CD8-positive, alpha-beta T cell (primary cell): ENCODE measurements at places on chromosomes 2 and 18.

DNA sequence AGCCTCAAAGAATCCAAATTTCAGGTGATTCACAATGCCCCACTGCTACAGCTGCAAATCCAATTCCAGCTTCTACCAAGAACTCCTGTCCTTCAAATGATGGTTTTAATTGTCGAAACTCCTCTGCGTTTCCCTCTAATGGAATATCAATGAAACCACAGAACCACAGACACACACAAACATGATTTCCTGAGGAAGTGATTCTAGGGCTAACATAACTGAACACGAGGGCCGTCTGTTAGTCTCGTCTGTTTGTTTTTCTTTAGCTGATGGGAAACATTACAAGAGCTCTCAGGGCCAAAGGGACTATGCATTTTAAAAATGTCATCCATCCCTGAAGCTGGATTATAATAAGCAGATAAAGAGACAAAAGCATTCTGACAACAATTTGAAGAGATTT is 59.4 kb downstream of the RNF152 start:
- peak; percentile 8 for DNase-seq

DNA sequence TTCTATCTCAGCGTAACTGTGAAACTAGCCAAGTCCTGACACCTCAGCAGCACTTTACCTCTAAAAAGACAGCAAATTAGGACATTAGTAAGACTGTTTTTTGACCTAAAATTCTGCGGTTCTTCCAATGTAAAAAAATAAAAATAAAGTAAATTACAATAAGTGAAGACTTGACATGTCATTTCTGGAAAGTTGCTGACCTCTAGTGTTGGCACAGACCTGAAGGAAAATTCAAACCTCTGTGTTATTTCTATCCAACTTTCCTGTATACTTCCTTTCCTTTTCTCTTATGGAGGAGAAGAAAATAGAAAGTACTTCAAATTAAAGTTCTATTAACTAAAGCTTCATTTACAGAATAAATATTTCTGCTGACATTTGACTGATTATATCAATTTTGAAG is 110.6 kb downstream of the TMEM182 start:
- DNase-seq = no peak

- DNase-seq = no peak
Observed at GRCh38 chr2:106165029-106165428, 29.1 kb downstream of the UXS1 start.

GRCh38 chr2:172173174-172173706 is 70.5 kb upstream of the DLX2 start:
- no peak for DNase-seq

DNA sequence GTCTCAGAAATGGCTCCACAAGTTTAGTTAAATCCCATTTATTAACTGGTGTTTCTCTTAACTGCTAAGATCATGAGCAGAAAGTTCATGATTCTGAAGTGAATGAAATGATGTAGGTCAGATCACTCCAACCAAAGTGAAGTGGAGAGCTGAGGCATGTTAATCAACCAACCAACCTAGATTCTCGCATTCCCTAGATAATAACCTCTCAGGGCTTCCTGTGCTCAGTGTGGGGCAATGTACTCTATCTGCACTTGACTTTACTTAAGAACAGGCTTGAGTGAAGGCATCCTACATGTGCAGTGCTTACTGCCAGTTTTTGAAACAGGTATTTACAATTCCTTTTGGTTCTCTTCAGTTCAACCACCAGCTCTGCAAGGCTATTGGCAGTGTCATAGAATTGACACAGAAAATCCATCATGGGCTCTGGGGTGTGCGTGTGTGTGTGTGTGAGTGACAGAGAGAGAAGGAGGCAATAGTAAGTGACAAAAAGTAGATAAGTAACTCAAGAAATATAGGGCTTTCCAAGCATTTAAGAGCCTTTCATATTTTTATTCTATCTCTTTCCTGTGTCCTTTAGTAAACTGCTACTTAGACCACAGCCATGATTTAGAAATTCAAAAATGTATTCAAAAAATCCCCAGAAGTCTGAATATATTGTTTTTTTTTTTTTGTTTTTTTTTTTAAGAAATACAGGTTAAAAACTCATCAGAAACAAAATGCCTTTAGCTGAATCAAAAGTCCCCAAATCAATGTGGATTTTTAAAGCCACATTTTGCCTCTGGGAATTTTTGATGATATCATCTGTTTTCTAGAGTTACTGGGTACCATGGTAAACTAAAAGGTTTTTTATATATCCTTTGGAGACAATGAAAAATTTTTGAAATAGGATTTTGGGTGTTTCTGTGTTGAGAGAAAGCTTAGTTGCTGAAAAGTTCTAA is 28.6 kb downstream of the DOCK10 start:
- no peak for DNase-seq

- no peak for DNase-seq
Observed at GRCh38 chr18:62061821-62062478, 124.9 kb downstream of the PIGN start.

DNA sequence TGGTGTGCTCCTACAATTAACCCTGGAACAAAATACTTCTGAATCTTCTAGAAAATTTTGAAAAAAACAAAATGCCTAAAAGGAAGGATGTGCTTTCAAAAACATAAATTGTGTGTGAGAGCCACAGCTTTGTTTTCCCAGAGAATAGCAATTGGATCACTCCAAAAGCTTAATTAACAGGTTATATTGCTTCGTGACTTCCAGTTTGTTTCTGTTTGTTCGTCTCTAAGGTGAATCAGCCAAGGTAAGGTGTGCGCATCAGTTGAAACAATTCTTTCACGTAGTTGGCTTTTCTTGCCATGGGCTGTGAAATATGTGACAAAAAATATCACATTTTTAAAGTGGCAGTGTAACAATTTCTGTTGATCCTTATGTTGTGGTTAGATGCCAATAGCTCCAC is 90.3 kb upstream of the BARD1 start:
- no peak for DNase-seq

- no peak for DNase-seq
Observed at GRCh38 chr18:44651918-44652572, 28.6 kb upstream of the SETBP1 start.

GRCh38 chr2:107727318-107727717 is 99.4 kb upstream of the RGPD4 start:
- DNase-seq = no peak

GRCh38 chr2:47695800-47696477 is 87.0 kb upstream of the MSH6 start:
- no peak for DNase-seq

GRCh38 chr2:112634153-112634873 is 11.4 kb upstream of the SLC20A1 start:
- DNase-seq = no peak

- DNase-seq = no peak
Observed at GRCh38 chr18:55647331-55647730, 59.3 kb upstream of the TCF4 start.

GRCh38 chr2:16861530-16861929 is 195.9 kb upstream of the CYRIA start:
- no peak for DNase-seq

DNA sequence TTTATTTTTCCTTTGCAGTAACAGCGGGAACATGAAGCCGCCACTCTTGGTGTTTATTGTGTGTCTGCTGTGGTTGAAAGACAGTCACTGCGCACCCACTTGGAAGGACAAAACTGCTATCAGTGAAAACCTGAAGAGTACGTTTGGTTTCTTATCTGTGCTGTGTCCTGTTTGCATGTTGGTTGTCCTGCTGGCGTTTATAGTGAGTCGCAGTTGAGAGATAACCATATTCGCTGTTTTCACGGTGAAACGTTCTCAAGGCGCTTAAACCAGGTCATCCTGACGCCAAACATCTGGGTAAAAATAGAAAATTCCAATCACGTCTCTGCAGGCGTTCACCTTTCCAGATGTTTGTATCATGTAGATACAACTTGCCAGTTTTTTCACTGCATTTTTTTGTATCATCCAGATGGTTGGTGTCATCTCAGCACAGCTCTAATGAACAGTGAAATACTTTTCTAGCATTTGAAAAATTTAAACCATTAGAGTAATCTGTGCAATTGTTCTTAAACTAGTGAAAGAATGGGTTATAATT is 21.2 kb downstream of the CLUL1 start:
- no peak for DNase-seq

- DNase-seq = no peak
Observed at GRCh38 chr2:167510071-167510759, 621.9 kb downstream of the XIRP2 start.

DNA sequence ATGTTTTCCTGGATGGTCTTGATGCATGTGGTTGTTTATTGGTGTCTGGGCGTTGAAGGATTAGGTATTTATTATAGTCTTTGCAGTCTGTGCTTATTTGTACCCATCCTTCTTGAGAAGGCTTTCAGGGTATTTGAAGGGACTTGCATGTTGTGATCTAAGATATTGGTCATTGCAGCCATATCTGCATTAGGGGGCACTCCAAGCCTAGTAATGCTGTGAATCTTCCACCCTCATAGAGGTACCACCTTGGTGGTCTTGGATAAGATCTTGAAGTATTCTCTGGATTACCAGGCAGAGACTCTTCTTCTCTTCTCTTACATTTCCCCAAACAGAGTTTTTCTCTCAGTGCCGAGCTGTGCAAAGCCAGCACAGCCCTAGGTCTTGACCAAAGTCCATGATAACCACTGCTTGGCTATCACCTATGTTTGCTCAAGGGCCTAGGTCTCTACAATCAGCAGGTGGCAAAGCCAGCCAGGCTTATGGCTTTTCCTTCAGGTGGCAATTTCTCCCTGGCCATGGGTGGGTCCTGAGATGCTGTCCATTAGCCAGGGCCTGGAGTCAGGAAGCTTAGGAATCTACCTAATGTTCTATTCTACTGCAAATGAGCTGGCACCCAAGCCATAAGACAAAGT is 15.4 kb upstream of the PPP1R1C start:
- no peak for DNase-seq

DNA sequence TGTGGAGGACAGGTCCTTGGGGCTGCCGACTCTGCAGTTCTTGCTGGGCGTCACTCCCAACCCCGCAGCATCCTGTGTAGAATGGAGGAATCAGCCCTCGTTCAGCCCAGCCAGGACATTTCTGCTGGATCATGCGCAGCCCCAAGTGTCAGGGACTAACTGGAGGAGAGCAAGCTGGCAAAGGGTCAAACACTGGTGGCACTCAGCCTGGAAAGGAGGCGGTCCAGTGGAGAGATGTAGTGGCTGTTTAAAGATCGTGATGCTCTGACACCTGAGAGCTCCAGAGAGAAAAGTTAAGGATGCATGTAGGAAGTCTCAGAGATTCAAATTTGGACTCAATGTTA is 63.6 kb upstream of the SH3RF3 start:
- no peak for DNase-seq

- no peak for DNase-seq
Observed at GRCh38 chr2:111642586-111643327, 241.2 kb downstream of the ANAPC1 start.
